Activated naive CD8-positive, alpha-beta T cell treated with anti-CD3 and anti-CD28 coated beads, Interleukin-2, amount 50 U/mL, for 24 hours (primary cell): ENCODE measurements at places on chromosomes 12 and 14.

- DNase-seq = no peak
Measured at GRCh38 chr12:47094804-47095203, 15.0 kb upstream of the AMIGO2 start.

GRCh38 chr12:98439981-98440581 lies 75.3 kb upstream of the TMPO start:
- DNase-seq = no peak

GRCh38 chr14:91918186-91918883 lies 29.2 kb downstream of the FBLN5 start:
- no peak for DNase-seq

- no peak for DNase-seq
Measured at GRCh38 chr14:100293497-100294212, 12.6 kb downstream of the SLC25A29 start.

DNA sequence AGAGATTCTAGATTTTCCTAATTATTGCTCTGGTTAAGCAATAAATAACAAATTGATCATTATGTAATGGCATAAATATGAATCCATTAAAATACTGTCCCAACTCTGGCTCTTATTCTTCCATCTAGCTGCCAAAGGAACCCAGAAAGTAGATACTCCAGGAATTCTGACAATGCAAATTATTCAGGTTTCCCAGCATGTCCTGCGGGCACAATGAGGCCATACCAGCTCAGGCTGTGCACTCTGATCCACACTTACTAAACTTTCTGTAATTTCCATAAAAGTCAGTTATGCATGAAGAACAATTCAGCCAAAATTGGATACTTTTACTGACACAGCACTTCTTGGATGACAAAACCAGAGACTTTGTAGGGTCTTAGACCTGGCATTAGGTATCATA lies 576.3 kb downstream of the KCNH5 start:
- DNase-seq = no peak
